RKO (cell line): ENCODE measurements at places on chromosomes 1 and 21.

- DNase-seq, result no peak
Measured at GRCh38 chr21:29857150-29857549, 82.6 kb downstream of the GRIK1 start.

GRCh38 chr1:32606565-32607371 is 43.6 kb downstream of the ZBTB8OS start:
- DNase-seq, result no peak

DNA sequence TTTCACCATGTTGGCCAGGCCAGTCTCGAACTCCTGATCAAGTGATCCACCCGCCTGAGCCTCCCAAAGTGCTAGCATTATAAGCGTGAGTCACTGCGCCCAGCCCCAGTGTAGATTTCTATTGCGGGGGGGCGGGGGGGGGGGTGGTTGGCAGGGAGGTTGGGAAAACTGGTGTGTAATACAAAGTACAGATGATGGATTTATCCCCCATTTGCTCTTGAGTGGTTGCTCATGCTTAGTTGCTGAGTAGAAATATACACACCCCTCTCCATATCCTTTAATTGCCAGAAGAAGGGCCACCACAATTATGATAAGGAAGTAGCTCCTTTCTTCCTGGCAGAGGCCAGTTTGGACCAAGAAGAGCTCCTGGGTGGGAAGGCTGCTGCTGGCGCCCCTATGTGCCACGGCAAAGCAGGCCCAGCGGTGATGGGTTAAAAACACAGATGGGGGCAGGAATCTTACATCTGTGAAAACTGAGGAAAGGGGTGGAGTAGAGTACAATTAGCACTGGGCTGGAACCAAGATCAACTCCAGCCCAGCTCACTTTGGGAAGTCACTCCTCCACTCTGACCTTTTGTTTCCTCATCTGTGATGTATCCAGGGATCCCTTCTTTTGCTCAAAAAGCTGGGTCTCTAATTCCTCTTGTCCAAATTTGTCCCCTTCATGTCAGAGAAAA is 55.2 kb downstream of the MRPL37 start:
- DNase-seq, result no peak

- DNase-seq, result no peak
Measured at GRCh38 chr1:38129473-38129872, 82.9 kb upstream of the POU3F1 start.

DNA sequence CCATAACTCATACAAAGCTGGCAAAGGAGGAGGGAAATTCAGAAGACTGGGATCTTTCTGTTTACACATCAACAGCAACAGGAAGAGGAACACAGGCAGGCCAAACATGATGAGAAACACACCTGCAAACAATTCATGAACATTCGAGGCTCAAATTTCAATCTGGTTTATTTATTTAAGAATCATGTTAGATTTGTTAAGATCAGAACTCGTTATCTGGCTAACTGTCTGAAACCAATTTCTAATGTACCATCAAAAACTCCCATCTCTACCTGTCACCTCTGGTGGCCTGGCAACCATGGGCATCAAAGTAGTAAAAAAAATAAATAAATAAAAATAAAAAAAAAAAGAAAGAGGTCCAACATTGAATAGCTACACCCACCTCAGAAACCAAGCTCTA is 9.8 kb downstream of the LBR start:
- no peak for DNase-seq
